ENCODE measurements at places on chromosomes 5 and 9.

GRCh38 chr5:127846884-127847283 lies 143.7 kb downstream of the CCDC192 start:
- DNase-seq: no peak

DNA sequence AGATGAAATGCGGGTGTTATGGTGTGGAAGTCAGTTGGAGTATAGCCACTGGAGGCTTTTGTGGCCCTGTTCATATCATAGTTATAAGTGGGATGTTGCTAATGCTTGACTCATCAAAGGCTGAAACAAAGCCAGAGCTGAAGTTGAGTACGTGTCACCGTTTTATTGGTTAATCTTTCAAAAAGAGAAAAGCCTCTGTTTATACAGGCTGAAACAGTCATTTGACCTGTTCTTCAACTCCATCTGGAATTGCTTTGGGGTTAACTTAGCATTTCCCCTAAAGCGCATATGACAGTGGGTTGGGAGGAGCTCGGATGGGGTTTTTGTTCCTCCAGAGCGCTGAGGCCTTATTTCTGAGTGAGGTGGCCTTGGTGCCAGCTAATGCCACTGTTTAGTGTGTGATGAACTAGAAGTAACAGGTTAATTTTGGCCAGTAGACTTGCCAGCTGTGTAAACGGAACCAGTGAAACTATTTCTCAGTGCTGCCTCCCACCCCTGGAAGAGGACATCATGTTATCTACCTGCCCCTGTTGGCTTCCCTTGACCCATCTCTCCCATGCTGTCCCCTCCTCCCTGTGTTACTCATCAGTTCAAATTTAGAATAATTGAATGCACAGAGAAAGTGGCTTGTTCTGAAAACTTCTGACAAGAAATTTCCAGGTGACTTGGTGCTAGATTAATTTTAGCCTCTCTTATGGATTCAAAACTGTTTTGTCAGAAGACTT lies 34.2 kb downstream of the MTAP start:
- no peak for DNase-seq

GRCh38 chr9:129677456-129677855 lies 12.0 kb downstream of the PRRX2 start:
- DNase-seq: no peak

GRCh38 chr9:96150324-96151227 lies 151.4 kb downstream of the HSD17B3 start:
- DNase-seq: peak; percentile 48

DNA sequence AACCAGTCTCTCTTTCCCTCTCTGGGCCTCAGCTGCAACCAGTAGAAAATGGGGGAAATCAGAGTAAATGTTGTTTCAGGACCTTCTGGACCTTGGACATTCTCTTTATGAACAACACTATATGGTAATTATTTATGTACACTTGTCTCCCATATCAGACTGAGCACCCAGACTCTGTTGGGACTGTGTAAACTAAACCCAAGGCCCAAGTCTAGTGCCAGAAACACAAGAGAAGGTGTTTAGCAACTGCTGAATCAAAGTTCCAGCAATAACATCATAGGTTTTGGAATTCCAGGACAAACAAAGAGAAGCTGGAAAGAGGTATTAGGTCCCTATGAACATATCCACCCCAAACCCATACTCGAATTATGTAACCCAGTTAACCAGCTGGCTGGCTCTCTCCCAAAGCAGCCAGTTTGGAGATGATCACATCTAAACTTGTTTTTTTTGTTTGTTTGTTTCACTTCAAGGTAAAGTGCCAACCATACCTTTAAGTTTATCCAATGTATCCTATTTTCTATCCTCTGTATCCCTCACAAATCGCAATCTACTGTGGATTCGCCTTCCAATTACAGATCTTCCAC lies 1.9 kb upstream of the RNF38 start:
- no peak for DNase-seq

GRCh38 chr9:129557192-129558036 lies 63.5 kb downstream of the C9orf50 start:
- DNase-seq: no peak

- DNase-seq: no peak
These were observed 213.3 kb downstream of the PCSK1 start for GRCh38 chr5:96219580-96220281.

GRCh38 chr9:107898761-107899160 lies 409.2 kb upstream of the KLF4 start:
- DNase-seq: no peak

GRCh38 chr5:42423285-42424165 lies at the start of gene GHR:
GHR (plus strand) TSS chr5:42423439; CDS start chr5:42565875, 142,436 bp downstream.
- DNase-seq: no peak

- DNase-seq: no peak
These were observed 289.0 kb downstream of the PSAT1 start for GRCh38 chr9:78585909-78586308.

DNA sequence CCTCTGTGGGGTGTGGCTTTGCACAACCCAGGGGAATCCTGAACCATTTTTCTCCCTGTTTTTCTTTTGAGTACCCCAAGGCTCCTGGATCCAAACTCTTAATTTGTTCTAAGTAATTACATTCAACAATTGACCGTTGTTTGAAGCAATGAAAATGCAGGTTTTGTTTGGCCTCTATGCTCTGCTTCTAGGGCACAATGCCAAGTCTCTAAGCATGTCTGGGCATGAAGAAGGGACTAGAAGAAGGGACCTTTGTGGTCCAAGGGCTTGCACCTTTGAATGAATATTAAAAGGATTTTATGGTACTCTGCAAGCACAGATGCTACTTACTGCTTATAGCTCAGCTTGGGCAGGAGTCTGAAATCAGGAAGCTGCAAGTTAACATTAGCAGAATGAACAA lies 6.6 kb upstream of the ENC1 start:
- no peak for DNase-seq

DNA sequence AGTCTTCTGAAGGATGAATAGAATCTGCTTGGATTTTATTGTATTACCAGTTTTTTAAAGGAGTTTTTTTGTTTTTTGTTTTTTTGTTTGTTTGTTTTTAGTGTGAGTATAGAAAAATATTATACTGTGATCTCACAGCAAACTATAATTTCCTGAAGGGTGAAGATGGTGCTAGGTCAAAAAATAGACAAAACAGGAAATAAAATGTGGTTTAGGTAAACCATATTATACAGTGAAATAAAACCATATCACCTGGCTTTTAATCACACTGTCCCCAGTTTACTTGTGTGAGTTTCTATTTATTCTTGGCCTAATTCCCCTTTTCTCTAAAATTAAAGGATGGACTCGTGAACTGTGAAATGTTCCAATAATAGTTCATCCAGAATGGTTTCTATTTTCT lies 841.3 kb upstream of the CTNND2 start:
- no peak for DNase-seq

- DNase-seq: no peak
These were observed 447 bp downstream of the CRAT start for GRCh38 chr9:129109952-129110739.

DNA sequence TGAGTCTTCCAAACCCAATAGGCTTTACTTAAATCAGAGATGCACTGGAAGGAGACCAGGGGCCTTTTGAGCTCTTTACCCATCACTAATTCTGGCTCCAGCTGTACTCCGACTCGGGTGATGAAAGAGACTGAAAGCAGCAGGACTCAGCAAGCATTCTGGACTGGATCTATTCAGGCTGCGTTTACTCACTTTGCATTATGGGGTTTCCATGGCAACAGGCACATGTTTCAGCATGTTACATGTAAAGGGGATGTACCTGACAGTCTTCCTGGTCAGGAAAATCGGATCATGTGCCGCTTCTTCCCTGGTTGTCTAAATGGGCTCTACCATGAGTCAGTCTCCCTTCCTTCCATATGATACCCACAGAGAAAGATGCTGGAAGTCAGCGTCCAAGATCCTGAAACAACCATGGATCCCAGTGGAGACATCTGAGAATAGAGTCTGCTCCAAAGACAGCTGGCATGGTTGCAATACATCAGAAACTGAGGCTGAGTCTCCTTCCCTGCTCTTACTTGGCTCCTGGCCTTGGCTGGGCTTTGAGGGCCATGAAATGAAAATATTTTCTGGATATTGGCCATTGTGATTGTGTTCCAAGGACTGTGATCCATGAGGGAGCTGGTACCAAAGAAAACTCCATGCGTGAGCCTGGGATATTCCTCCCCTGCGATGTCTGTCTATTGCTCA lies 102.5 kb upstream of the TNC start:
- DNase-seq: no peak

DNA sequence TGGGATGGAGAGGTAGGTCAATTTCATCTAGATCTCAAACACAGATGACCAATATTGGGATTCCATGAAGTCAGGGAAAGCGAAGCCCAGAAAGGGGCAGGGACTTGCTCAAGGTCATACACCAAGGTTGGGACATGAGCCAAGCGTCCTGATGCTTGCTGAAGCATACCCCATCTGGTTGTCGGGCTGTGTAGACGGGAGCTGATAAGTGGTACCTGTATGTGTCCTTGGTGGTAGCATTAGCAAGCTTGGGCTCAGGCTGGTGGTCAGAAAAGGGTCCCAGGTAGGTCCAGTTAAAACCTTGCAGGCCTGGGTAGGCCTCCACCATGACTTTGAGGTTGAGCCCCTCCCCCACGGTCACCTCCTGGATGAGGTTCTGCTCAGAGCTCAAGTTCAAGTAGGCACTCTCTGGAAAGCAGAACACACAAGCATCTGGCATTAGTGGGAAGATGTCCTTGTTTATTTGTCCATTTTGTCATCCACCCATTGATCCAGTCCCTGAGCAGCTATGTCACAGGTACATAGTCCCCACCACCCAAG lies 13.2 kb downstream of the CSF1R start:
- no peak for DNase-seq

DNA sequence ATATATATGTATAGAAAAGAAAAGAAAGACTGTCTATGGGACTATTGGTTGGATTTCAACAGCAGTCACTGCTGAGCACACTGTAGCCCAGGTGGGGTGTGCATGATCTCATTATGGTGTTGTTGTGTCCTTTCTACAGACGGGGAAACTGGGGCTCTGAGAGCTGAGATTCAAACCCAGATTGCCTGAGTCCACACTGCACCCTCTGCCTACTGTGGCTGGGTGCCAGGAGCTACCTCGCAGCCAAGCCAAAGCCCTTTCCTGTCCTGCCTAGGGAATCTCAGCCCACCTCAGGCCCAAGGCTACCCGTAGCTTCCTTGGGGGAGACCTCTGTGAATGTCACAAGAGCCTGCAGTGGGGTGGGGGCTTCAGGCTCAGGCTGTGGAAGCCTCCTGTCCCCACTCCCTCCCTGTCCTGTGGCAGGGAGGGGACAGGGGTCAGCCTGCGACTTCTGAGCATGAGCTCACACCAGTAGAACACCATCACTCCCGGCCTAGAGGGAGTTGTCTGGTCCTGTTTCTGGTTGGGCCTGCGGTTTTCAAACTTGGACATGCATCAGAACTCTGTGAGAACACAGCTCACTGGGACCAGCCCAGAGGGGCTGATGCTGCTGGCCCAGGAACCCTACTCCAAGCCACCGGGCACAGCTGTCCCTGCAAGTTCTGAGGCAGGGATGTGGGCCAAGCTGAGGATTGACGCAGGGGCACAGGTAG lies 7.9 kb upstream of the NINJ1 start:
- no peak for DNase-seq

GRCh38 chr5:50965654-50966375 lies 299.4 kb downstream of the PARP8 start:
- DNase-seq: no peak

DNA sequence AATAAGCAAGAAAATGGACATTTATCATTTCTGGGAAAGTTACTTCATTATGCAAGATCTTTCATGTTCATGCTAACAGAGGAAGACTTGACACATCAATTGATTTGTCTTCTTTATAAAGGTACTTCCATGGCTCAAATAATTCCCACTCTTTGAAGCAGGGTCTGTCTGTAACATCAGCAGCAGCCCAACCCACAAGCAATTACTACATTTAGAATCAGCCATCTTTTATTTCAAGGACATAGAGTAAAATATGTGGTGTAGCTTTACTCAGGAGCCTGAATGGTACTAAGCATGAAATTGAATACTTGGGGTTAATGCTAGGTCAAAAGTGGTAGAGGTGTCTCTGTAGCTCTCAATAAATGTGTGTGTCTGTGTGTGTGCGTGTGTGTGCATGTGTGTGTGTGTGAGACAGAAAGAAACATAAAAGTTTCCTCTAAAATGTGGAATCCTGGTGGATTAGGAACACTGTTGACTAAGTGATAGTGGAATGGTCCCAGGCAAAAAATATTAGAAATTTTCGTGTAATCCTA lies 581.1 kb downstream of the CAAP1 start:
- no peak for DNase-seq

GRCh38 chr9:87711857-87712800 lies 13.8 kb upstream of the CTSL start:
- no peak for DNase-seq

DNA sequence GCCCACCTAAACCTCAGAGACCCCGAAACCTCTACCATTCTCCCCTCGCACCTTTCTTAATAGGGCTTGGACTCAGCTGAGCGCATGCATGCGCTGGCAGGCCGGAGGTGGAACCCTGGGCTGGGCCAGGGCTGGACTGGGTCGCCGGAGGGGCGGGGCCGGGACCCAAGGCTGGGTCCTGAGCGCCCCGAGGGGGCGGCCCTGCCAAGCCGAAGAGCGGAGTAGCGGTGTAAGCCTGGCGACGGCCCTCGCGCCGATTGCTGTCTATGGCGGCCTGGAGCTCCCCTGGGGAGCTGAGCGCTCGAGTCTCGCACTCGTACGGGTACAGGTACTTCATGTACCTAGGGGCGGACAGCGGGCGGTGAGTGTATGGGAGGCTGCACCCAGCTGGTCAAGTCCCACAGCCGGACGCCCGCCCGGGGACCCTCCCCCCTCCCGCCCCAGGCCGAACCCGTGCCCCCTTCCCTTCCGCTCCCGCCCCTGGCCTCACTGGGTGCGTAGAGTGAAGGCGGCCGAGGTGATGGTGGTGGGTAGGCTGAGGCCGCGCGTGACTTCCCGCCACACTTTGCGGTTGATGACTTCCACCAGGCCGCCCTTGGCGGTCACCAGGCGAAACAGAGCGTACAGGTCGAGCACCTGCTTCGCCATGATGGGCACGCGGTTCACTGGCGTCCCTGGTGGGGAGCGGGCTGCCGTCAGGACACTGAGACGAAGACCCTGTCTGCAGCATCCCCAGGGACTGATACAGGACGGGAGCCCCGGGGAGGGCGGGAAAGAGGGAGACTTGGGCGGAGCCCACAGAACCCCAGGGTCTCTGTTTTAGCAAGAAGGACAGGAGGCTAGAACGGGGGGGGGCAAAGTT lies 3.3 kb upstream of the DCTN3 start:
- no peak for DNase-seq

- no peak for DNase-seq
These were observed 744 bp downstream of the OTULIN start for GRCh38 chr5:14665101-14665822.

Measured in stimulated activated CD8-positive, alpha-beta memory T cell treated with anti-CD3 and anti-CD28 coated beads, Interleukin-2, amount 100 ng/mL, for 48 hours (primary cell).